ENCODE measurements at places on chromosomes 16 and 17. TPM values are rescaled to one million over a fixed set of nuclear protein-coding genes. Genes with fewer than 3 reads are reported as not detected.
A peak's percentile ranks its signal among the peaks of the same experiment; 100 is the strongest.

- H3K4me3 ChIP-seq, result no peak overlapping the region
- peaks cover 5% of the 10 kb centered on the region for H3K4me1 ChIP-seq
Observed at GRCh38 chr17:82893779-82894178, 54.0 kb upstream of the ZNF750 start.

The SLC13A5 gene
- 1.6 TPM for total RNA-seq

The KRTAP4-4 gene
- not detected for total RNA-seq

GRCh38 chr17:1493291-1493980, 950 bp upstream of the MYO1C start:
- peaks cover 5% of the 10 kb centered on the region for H3K4me1 ChIP-seq
- H3K4me3 ChIP-seq, result no peak overlapping the region
- DNase-seq, result no peak
- H3K27me3 ChIP-seq, result no peaks in the 10 kb centered on the region

GRCh38 chr17:65066901-65067300, 10.4 kb upstream of the GNA13 start:
- no peak overlapping the region for H3K4me3 ChIP-seq
- no peaks in the 10 kb centered on the region for H3K27me3 ChIP-seq
- no peaks in the 10 kb centered on the region for H3K36me3 ChIP-seq
- no peaks in the 10 kb centered on the region for H3K4me1 ChIP-seq
- no peak overlapping the region for H3K27ac ChIP-seq

The SYNGR3 gene
- total RNA-seq, result 0.50 TPM

- H3K4me3 ChIP-seq, result no peak overlapping the region
- no peak overlapping the region for H3K27ac ChIP-seq
- no peaks in the 10 kb centered on the region for H3K27me3 ChIP-seq
- no peaks in the 10 kb centered on the region for H3K36me3 ChIP-seq
Observed at GRCh38 chr16:74726716-74727115, 26.1 kb upstream of the MLKL start.

The FGF11 gene
- 0.94 TPM for total RNA-seq

- H3K36me3 ChIP-seq, result no peaks in the 10 kb centered on the region
- no peak overlapping the region for H3K27ac ChIP-seq
- no peaks in the 10 kb centered on the region for H3K27me3 ChIP-seq
- H3K4me3 ChIP-seq, result no peak overlapping the region
Observed at GRCh38 chr17:63694950-63695773, 4.8 kb downstream of the LIMD2 start.

- H3K27ac ChIP-seq, result no peak overlapping the region
- DNase-seq, result no peak
- H3K4me1 ChIP-seq, result no peaks in the 10 kb centered on the region
- no peaks in the 10 kb centered on the region for H3K27me3 ChIP-seq
Observed at GRCh38 chr17:52149626-52150025, 8.9 kb downstream of the CA10 start.

- no peak overlapping the region for H3K4me3 ChIP-seq
- H3K27ac ChIP-seq, result no peak overlapping the region
- no peaks in the 10 kb centered on the region for H3K27me3 ChIP-seq
- H3K4me1 ChIP-seq, result no peaks in the 10 kb centered on the region
Observed at GRCh38 chr16:27286451-27286850, 17.9 kb upstream of the NSMCE1 start.

The NLRC5 gene
- 29.9 TPM for total RNA-seq

GRCh38 chr16:11198828-11199227, 57.2 kb downstream of the SOCS1 start:
- no peak overlapping the region for H3K4me3 ChIP-seq
- H3K27me3 ChIP-seq, result no peaks in the 10 kb centered on the region
- no peaks in the 10 kb centered on the region for H3K4me1 ChIP-seq
- H3K27ac ChIP-seq, result no peak overlapping the region
- DNase-seq, result no peak

GRCh38 chr17:60079401-60080243, 901 bp upstream of the HEATR6 start:
- H3K27ac ChIP-seq, result no peak overlapping the region
- H3K4me1 ChIP-seq, result peaks cover 3% of the 10 kb centered on the region
- no peaks in the 10 kb centered on the region for H3K36me3 ChIP-seq
- no peaks in the 10 kb centered on the region for H3K27me3 ChIP-seq
- DNase-seq, result no peak

The RTN4RL1 gene
- 2.1 TPM for total RNA-seq

DNA sequence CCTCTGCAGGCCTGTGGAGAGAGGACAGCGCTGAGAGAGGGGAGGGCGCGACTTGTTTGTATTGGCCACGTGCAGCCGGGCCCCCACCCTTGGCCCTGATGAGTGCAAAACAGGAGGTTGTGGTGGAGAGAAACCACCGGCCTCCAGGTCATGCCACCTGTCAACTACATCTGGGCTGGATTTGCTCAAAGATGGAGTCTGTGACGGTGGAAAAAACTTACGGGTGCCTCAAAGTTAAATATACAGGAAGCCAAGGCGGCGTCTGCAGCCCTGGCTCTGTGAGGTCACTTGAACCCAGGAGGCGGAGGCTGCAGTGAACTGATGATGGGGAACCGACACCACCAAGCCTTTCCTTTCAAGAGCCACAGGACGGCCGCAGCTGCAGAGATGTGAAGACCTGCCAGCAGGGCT, 15.7 kb downstream of the C16orf74 start:
- DNase-seq, result no peak
- no peak overlapping the region for H3K27ac ChIP-seq
- H3K4me3 ChIP-seq, result no peak overlapping the region
- no peaks in the 10 kb centered on the region for H3K27me3 ChIP-seq
- H3K36me3 ChIP-seq, result no peaks in the 10 kb centered on the region
- H3K4me1 ChIP-seq, result no peaks in the 10 kb centered on the region

The AATK gene
- total RNA-seq, result 1.4 TPM

DNA sequence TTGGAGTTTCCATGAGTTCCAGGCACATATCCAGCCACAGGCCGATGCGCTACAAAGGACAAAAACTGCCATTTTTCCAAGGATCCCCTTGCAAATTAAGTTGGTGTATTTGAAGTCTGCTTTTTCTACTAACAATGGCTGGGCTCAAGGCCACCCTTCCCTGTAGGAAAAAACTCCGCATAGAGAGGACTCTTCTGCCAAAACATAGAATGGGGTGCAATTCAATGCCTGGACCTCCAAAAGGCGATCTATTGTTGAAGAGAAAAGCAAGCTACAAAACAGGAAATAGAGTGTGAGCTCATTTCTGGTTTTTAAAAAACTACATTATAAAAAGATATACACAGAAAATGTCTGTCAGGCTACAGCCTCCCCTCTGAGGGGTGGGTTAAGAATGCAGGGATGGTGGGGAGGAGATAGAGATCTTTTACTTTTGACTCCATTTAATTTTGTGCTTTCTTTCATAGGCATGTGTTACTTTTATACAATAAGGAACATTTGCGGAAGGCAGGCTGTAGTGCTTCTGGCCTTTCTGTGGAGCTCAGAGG, 22.9 kb upstream of the PRSS54 start:
- no peaks in the 10 kb centered on the region for H3K36me3 ChIP-seq
- no peaks in the 10 kb centered on the region for H3K27me3 ChIP-seq
- no peak for DNase-seq
- no peak overlapping the region for H3K27ac ChIP-seq
- no peaks in the 10 kb centered on the region for H3K4me1 ChIP-seq

GRCh38 chr17:53736516-53737240, 86.0 kb upstream of the KIF2B start:
- H3K36me3 ChIP-seq, result no peaks in the 10 kb centered on the region
- H3K27me3 ChIP-seq, result no peaks in the 10 kb centered on the region
- H3K4me1 ChIP-seq, result no peaks in the 10 kb centered on the region
- H3K27ac ChIP-seq, result no peak overlapping the region
- no peak for DNase-seq

The TBC1D3G gene
- not detected for total RNA-seq

The CNGB1 gene
- not detected for total RNA-seq

The GUCY2D gene
- total RNA-seq, result not detected

DNA sequence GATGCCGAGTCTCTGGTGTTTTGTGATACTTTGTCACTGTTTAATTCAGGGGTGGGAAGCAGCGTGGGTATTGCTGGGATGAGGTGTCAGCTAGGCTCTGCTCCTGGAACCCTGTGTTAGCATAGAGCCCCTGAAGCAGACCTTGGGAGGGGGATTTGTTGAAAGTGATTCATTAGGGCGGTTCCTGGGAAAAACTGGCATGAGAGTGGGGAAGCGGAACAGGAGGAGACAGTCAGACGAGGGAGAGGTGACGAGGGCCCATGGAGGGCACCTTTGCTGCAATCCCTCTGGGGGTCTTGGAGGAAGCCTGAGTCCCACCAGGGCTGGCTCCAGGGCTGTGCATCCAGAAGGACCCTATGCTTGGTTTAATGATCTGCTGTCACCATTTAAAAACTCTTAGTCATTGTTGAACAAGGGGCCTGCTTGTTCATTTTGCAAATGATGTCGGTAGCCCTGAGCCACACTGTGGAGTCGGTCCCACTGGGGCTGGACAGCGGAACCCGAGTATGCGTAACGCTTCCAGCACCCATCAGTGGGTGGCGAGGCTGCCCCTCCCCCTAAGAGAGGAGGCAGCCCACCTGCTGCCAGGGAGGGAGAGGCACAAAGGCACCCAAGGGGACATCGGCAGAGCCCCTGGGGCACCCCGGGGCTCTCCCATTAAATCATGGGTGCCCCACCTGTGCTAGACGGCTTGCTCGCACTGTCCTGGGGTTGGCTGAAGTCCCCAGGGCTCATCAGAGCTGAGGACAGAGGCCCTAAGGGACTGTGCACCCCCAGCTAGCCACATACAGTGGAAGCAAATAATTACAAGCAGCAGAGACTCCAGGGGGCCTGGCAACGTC, 35.4 kb downstream of the WFDC1 start:
- H3K36me3 ChIP-seq, result no peaks in the 10 kb centered on the region
- no peak for DNase-seq
- H3K27ac ChIP-seq, result no peak overlapping the region

GRCh38 chr17:50863221-50863843, 2.8 kb downstream of the TOB1 start:
- no peak for DNase-seq
- peaks cover 2% of the 10 kb centered on the region for H3K4me1 ChIP-seq
- H3K27ac ChIP-seq, result no peak overlapping the region
- no peaks in the 10 kb centered on the region for H3K36me3 ChIP-seq
- no peaks in the 10 kb centered on the region for H3K27me3 ChIP-seq

The GFAP gene
- 0.45 TPM for total RNA-seq

DNA sequence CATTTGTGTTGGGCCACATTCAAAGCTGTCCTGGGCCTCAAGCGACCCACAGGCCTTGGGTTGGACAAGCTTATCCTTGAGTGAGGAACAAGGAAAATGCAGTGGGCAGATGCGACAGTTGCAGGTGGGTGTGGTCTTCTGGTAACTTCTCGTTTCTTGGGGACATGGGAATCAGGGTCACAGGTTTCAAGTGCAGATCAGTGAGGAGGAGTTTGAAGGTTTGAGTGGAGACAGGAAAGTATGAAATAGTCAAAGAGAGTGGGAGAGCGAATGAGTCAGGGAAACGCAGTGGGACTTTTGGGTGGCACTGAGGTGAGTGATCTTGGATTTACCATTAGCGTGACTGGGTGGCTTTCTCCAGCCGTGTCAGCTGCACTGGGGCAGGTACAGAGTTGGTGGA, 15.4 kb upstream of the CCL22 start:
- H3K4me3 ChIP-seq, result no peak overlapping the region
- H3K4me1 ChIP-seq, result no peaks in the 10 kb centered on the region
- H3K36me3 ChIP-seq, result no peaks in the 10 kb centered on the region
- H3K27ac ChIP-seq, result no peak overlapping the region

DNA sequence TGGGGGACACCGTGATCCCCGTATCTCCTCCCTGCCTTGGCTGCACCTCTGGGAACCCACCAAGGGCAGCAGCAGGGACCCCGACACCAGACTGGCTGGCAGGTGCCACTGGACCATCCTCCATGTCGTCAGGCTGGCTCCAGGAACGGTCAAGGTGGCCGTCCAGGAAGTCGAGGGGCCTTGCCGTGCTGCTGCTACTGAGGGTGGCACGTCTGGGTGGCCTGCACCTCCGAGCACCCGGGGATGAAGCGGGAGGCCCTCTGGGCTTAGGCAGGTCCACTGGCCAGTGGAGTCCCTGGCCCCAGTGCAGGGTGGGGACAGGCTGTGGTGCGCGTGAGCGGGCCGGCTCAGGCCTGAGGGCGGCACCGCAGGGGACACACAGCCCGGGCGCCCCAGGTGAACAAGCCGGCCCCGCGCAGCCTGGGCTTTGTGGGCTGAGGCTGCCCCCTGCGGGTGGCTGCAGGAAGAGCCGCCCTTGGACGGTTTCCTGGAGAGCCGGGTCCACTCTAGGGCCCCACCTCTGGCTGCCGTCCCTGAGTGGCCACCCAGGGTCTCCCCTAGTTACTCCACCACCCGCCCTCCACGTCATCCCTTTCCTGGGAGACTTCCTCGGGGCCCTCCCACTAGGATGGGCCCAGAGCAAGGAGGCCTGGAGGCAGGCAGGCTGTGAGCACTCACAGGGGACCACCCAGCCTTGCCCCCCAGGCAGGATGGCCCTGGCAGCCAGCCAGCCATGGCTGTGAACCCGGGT, 42.8 kb upstream of the ZC3H18 start:
- H3K27ac ChIP-seq, result peak overlapping the region; percentile 5
- no peaks in the 10 kb centered on the region for H3K36me3 ChIP-seq
- peak; percentile 86 for DNase-seq

DNA sequence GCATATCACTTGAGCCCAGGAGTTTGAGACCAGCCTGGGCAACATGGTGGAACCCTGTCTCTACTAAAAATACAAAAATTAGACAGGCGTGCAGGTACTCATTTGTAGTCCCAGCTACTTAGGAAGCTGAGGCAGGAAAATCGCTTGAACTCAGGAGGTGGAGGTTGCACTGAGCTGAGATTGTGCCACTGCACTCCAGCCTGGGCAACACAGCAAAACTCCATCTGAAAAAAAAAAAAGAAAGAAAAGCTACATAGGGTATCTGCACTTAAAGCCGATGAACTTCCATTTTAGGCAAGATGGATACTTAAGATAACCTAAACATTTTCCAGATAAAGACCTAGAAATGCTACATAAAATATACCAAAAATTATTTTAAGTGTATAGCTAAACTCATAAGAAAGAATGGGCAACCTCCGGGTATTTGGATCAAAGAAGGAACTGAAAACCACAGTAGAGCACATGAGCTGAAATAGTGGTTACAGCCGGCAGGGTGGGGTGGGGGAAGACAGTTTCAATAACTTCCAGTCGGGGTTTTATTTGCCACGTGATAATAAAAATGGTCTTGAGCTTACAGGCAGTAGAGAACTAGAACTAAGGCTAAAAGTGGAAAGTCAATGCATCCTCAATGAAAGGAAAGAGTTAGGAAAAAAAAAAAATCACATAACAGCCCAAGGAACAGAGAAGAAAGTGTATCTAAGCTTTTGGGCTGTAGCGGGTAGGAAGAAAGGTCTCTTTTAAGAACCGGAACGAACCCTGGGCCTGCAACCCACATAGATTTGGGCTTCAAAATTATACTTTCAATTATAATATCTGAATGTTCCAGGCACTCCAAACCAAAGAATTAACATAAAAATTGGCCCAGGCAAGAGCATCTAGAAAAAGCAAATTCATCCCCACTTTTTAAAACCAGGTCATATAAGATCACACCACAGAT, 53.1 kb downstream of the CFDP1 start:
- no peaks in the 10 kb centered on the region for H3K36me3 ChIP-seq
- no peak overlapping the region for H3K4me3 ChIP-seq
- H3K27me3 ChIP-seq, result no peaks in the 10 kb centered on the region
- no peak for DNase-seq
- no peak overlapping the region for H3K27ac ChIP-seq

- DNase-seq, result no peak
- H3K27me3 ChIP-seq, result no peaks in the 10 kb centered on the region
- H3K4me3 ChIP-seq, result no peak overlapping the region
- no peaks in the 10 kb centered on the region for H3K4me1 ChIP-seq
- no peaks in the 10 kb centered on the region for H3K36me3 ChIP-seq
- no peak overlapping the region for H3K27ac ChIP-seq
Observed at GRCh38 chr17:58956997-58957724, 149.5 kb downstream of the TRIM37 start.
